ENCODE measurements at places on chromosomes 5 and 9.
A peak's percentile ranks its signal among the peaks of the same experiment; 100 is the strongest.

- no peak for DNase-seq
These were observed 169.2 kb downstream of the AUH start for GRCh38 chr9:91192381-91193086.

- DNase-seq = no peak
These were observed 28.3 kb upstream of the NR3C1 start for GRCh38 chr5:143431789-143432188.

DNA sequence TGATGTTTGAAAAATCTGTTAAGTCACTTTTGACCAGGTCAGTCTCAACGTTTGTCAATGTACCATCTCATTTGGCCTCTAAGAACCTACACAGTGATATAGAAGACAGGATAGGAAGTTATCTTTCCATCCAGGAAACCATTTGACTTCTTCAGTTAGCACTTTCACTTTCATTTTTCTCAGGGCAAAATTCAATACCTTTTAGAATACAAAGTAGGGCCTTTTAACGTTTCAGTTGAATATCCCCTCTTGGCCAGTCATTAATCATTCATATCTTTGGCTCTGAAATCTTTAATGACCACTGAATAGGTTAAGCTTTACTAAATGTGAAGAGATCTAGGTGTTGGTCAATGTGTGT is 101.1 kb upstream of the GNAQ start:
- DNase-seq = no peak

- no peak for DNase-seq
These were observed 146.1 kb upstream of the RAI14 start for GRCh38 chr5:34510002-34510401.

- DNase-seq = no peak
These were observed 209.4 kb upstream of the TLE4 start for GRCh38 chr9:79362100-79363081.

DNA sequence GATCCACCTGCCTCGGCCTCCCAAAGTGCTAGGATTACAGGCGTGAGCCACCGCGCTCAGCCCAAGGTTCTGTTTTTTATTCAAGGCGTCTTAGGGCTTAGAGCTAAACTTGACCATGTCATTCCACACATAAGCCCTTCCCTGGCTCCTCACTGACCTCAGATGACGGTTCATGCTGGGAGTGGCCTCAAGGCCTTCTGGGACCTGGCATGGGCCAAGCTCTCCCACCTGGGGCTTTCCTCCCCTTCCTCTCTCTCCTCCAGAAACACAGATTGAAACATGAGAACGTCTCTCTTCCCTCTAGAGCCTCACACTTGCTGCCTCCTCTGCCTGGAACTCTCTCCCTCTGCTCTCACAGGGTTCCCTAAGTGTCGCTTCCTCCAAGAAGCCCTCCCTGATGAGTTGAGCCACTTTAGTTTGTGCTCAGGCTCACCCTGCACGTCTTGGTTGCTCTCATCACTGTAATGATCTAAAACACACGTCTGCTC is 155.6 kb upstream of the IER5L start:
- no peak for DNase-seq

DNA sequence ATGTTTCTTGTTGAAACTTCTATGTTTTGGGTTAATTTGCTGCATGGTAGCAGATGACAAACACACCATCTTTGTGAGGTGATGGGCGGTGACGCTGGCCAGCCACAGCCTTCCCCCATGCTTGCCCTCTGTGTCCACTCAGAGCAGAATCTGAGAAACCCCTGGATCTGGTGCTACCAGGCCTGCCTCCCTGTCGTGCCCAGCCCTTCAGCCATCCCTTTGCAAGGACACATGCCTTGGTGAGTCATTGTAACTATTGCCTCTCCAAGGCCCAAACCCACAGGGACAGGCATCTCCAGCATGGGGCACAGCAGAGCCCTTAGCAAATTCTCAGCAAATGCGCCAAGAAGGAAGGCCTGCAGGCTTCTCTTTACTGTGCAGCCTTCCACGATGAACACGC is 48.1 kb upstream of the FCN1 start:
- no peak for DNase-seq

DNA sequence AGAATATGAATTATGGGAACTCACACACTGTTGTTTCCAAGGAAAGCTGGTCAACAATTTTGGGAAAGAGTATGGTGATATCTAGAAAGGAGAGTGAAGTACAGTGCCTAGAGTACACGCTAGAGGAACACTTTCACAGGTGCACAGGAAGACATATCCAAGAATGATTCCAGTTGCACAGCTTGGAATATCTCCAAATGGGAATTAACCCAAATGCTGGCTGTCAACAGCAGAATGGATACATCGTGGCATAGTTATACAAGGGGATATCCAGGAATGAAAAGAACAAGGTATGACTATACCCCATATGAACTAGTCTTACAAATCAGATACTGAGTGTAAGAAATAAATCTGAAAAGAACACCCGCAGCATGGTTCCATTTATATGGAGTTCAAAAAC is 231.3 kb downstream of the FSTL4 start:
- no peak for DNase-seq

GRCh38 chr9:114733816-114734215 is 51.8 kb upstream of the TEX48 start:
- no peak for DNase-seq

- DNase-seq = no peak
These were observed 174.5 kb downstream of the DOCK8 start for GRCh38 chr9:389159-389558.

DNA sequence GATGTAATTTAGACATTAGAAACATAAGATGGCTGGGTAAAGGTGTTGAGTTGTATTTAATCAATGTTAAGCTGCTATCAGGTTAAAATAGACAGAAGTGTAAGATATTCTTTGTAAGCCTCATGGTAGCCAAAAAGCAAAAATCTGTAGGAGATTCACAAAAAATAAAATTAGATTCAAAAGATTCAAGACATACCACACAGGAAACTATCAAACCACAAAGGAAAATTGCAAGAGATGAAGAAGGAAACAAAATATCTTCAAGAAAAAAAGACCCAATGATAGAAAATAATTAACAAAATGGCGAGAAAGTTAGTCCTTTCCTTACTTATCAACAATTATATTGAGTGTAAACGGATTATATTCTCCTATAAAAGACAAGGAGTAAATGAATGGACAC is 15.3 kb downstream of the XRCC4 start:
- no peak for DNase-seq

GRCh38 chr9:137578518-137579258 is at the start of gene DPH7:
Gene DPH7 (minus strand): TSS chr9:137578925. CDS start chr9:137578777, 148 bp downstream.
- peak; percentile 91 for DNase-seq

DNA sequence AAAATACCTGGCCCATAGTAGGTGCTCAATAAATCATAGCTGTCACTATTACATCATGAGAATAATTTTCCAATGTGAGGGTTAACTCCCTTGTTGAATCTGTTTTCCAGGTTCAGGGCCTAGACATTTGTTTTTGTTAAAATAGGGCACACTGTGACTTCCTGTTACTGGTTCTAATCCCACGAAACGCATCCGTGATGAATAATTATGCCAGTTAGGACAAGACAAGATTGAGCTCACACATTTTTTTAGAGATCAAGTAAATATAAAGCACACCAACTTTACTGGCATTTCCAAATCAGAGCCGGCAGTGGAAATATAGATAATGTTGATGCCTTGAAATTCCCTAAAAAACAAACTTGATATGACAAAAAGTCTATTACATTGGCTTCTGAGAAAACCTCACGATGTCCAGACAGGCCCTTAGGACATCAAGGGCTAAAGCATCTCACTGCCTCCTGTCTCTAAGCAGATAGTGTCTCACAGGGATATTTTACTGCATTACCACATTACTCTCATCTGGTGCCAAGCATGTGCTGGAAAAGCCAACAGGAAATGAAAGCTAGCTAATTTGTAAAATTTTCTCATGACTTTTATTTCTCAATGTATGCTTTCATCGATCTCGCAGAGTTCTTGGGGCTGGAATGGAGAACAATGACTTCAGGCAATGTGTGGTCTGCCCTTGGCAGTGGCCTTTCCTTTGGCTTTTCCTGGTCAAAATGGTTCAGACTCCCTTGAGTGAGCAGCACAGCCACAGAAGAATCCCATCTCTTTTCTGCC is 414.3 kb upstream of the PAPPA start:
- DNase-seq = no peak
